ENCODE measurements at places on chromosomes 2 and 18.
A peak's percentile ranks its signal among the peaks of the same experiment; 100 is the strongest.

DNA sequence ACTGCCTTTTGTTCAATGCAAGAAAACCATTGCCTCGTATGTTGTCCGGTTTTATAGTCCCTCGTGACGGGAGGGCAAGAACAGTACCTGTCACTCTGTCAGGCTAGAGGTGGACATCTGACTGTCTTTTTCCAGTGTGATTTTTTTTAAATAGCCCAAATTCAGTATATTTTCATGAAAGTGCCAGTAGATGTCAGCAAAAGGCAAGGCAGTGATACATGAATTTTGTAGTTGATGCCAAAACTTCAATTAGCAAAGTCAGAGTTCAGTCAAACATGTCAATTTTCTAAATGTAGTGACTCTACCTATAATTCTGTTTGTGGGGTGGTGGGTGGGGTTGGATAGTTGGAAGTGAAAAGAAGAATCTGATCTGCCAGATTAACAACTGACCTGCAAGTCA, 296.0 kb upstream of the MC4R start:
- no peak for DNase-seq

DNA sequence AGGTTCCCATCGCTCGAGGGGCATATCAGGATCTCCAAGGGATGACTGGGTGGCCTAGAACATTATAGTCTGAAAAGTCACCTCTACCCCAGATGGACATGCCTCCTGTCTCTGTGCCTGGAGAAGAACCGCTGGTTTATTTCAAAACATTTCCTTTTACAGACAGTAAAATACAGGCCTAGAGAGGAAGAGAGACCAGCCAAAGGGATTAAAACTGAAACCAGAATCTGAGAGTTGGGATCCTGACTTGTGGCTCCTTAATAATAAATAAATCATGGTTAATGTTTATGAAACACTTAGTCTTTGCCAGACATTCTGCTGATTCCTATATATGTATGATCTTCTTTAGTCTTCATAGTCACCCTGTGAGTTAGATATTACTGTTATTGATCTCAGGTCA, 153.7 kb downstream of the DDX1 start:
- no peak for DNase-seq

GRCh38 chr2:225170162-225170561, 127.9 kb upstream of the DOCK10 start:
- DNase-seq, result no peak

- DNase-seq, result no peak
These were observed 3.2 kb downstream of the SLC39A10 start for GRCh38 chr2:195659982-195660890.

DNA sequence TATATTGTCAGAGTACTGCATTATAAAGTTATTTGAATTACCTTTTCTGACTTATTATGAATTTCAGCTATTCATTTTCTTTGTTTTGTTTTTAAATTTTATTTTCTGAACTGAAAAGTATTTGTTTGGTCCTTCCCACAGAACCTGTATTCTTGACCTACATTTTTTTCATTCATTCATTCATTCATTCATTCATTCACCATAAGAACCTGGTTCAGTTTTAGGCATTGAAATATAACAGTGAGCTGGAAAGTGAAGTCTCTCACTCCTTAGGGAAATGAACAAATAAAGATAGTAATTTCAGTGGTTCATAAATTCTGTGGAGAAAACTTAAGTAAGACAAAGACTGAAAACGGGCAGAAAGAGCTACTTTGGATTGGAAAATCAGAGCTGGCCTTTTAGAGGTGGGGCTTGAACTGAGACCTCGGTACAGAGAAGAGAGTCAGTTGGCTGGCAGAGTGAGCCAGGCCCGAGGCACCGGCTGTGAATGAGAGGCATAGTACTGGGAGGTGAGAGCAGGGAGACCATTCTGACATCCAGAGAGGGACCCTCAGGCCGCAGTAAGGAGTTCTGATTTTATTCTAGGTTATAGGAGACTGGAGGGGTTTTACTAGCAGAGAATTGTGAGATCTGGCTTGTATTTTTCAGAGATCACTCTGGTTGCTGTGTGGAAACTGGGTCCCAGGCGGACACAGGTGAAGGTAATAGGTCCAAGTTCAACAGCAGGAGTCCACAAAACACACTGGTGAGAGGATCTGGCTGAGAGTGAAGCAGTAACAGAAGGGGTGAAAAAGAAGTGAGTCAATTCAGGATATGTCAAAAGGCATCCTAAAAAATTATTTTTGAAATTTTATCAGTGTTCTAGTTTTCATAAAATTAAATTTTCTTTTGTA, 75.8 kb upstream of the FN1 start:
- DNase-seq, result no peak

DNA sequence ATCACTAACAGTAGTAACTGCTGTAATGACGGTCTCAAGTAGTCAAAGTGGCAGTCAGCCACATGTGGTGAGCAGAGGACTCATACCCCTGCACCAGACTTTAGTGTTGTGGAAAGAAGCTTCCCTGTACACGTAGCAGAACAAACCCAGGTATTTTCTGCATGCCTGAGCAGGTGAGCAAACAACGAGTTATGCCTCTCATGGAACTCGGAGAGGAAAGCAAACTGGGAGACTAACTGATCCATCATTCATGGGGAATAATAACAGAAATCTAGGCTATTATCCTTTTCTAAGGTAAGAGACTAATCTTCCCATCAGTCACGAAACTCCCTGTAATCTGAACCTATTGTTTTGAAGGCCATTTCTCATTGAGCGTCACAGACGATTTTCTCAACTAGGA, 1495.2 kb upstream of the NXPH2 start:
- DNase-seq, result no peak

DNA sequence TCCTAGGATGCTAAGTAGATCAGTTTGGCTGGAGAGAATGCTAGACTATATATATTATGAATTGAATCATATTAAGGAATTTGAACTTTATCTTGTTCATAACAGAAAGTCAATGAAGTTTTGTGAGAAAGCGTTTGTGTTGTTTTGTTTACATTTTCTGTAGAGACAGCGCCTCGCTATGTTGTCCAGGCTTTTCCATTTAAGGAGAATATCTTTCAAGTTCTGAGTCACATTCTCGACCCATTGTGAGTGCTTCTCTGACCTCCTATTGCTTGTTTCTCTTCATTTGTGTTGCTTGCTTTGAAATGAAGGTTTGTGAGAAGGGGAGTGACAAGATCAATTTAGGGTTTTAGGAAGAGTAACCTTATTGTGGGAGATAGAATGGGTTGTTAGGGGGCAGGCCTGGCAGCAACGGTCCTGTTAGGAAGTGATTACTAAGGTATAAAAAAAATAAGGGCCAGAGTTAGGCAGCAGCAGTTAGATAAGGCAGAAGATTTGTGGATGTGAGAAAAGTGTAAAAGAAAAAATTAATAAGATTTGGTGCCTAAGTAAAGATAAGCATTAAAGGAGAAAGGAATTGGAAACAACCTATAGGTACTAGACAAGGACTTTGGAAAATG, 47.6 kb upstream of the ACVR1 start:
- no peak for DNase-seq

GRCh38 chr2:205763708-205764211, 81.5 kb downstream of the NRP2 start:
- DNase-seq, result peak; percentile 63

DNA sequence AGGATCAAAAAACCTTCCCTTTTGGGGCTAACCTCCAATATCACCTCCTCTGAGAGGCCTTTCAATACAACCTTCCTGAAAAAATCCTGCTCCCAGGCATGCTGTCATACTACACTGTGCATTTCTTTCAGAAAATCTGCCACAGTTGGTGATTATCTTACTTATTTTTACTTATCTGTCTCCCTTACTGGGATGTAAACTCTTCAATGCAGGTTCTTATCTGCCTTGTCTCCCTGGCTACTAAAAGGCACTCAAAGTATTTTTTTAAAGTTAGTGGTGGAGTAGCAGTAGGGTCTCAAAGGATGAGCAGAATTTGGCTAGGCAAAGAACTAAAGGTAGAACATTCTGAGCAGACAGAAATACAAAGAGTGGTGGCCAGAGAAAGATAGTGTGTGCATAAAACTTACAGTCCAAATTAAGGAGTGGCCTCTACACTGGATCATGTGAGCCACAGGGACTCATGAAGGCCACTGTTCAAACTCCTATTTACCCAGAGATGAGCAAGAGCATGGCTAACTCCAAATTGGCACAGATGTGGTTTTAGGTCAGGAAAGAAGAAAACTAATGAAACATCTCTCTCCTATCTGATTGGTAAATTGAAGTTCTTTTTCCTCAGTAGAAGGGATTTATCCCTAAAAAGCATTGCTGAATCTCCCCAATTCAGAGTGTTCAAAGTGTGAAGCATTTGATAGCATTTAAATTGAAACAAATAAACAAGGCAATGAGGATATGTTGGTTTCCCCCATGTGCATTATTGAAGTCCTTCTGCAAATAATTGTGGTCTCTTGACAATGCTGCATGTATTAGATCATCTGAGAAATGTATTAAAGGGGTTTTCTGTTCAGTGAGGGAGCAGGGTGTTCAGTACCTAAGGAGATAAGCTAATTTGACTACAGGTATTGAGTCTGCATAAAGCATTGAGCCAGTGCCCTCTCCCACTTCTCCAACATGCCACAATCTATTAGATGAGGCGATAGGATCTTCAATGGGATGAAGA, 285.5 kb downstream of the MREG start:
- no peak for DNase-seq

GRCh38 chr2:238699307-238700116, 148.4 kb upstream of the TWIST2 start:
- DNase-seq, result no peak

DNA sequence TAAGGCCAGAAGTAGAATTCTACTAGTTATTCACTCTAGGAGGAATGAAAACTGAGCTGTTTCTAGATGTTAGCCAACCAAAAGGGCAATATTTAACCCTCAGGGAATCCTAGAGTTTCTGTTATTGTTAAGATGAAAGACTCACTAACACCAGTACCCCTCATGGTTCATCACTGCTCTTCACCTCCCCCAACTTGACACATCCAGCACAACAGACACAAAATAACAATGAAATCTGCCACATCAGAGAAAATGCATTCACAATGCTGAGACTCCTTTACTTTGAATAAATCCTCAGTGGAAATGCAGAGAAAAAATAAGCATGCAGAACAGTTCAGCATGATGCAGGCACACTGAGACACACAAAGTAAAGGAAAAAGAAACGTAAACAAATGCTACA, 111.3 kb downstream of the RIF1 start:
- no peak for DNase-seq

DNA sequence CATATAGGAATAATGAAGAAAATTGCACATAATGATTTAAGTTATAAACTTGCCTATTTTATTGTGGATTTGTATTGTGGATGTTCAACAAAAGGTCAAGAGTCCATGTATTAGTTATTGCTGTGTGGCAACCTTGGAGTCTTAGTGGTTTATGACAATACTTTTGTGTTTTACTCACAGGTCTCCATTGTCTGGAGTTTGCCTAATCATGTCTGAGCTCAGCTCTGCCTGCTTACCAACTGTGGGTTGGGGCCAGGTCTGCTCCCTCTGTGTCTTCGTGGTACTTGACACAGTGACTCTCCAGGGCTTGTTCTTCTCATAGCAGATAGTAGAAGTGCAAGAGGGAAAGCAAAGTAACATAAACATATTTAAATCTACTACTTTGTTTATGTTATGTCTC, 382.5 kb downstream of the CBLN2 start:
- DNase-seq, result no peak

DNA sequence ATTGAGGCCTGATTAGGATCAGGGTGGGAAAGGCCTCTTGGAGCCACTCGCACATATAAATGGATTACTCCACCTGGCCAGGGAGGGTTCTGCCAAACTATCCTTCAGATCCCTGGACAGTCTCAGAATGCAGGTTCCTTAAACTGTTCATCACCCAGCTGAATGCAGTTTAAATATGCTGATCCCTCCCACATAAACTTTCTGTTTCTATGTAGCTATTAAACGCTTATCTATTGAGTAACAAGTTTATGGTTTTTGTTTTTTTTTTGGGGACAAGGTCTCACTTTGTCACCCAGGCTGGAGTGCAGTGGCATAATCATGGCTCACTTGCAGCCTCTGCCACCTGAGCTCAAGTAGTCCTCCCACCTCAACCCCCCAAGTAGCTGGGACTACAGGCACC, 1.9 kb downstream of the CAD start:
- no peak for DNase-seq

- peak; percentile 60 for DNase-seq
These were observed 447.5 kb downstream of the TNS1 start for GRCh38 chr2:217555081-217555876.

DNA sequence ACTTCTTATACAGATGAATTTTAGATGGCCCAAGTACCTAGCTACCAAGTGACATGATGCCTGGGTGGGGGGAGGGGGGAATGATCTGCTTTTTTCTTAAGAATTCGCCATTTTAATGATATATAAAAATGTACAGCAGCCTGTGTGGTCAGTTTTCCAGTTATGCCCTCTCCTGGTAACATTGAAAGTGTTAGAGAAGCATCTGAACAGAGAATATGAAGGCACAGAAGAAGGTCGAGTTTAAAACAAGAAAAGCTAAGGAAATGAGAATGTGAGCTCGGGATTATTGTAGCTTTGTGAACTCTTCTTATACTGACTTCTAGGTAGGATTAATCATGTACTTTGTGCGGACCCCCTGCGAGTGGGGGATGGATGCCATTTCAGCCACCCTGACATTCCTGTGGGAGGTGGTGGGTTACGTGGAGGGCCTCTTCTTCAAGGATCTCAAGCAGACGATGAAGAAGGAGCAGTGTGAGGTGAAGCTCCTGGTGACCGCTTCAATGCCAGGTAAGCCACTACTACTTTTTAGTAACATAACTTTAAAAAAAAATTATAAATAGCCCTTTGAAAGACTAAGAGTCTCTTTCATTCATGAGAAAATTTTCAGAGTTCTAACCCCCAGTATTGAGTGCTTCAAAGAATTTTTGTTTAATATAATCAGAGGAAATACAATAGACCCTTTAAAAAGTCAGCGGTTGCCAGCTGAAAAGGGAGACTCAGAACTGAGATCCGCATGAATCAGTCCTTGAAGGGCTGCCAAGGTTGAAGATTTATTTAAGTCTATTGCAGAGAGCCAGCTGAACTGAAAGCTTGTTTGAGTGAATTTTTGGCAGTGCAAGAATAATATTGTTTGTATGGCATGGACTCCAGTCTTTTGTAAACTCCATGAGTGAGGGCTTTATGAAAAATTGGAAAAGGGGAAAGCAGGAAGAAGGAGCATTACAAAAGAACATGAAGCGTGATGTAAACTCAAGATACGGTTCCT, 68.6 kb upstream of the RPE start:
- DNase-seq, result no peak

GRCh38 chr2:59590798-59591197, 962.7 kb downstream of the BCL11A start:
- no peak for DNase-seq

DNA sequence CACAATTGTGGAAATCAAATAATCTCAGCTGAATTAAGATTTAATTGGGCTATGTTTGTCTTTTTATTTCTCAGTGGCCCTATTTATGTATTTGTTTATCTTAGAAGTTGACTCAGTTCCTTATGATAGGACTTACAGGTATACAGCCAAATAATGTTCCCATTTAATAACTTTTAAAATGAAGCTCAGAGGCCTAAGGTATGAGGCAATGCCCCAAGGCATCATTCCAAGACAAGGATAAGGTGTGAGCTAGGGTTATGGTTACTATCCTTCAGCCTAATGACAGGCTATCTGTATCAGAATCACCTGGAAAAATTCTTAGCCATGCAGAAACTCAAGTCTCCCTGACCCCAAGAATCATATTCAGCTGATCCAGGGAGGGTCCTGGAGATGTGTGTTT, 7.4 kb upstream of the NRBP1 start:
- DNase-seq, result no peak

- no peak for DNase-seq
These were observed 15.8 kb downstream of the PTPN18 start for GRCh38 chr2:130371723-130372054.

- DNase-seq, result no peak
These were observed 41.4 kb downstream of the BMP10 start for GRCh38 chr2:68829749-68830148.

- no peak for DNase-seq
These were observed 360.4 kb upstream of the KCNH7 start for GRCh38 chr2:163198972-163199371.

Measured in right kidney (tissue), 9 donors.